Esophagus squamous epithelium (tissue), 5 donors: ENCODE measurements at places on chromosomes 6 and 20. TPM values are rescaled to one million over a fixed set of nuclear protein-coding genes. Genes with fewer than 3 reads are reported as not detected.

GRCh38 chr6:138570725-138571029, 71.4 kb upstream of the NHSL1 start:
- no peak for DNase-seq

DNA sequence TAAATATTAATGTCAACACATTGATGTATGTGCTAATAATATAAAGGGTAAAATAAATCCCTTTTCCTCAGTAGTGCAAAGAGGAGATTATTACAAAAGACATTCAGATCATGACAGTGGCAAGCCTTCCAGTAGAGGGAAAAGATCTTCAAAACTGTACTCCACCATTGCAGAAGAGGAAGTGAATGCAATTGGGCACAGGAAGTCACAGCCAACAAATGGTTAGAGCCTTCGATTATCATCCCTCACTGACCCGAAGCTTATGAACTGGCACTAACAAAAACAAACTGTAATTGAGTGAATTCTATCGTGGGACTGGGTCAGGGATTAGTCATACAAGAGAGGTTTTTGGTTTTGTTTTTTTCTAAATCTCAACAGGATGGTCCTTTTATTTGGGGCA, 39.3 kb upstream of the SCGN start:
- DNase-seq: no peak

The SIM1 gene
- total RNA-seq: not detected

DNA sequence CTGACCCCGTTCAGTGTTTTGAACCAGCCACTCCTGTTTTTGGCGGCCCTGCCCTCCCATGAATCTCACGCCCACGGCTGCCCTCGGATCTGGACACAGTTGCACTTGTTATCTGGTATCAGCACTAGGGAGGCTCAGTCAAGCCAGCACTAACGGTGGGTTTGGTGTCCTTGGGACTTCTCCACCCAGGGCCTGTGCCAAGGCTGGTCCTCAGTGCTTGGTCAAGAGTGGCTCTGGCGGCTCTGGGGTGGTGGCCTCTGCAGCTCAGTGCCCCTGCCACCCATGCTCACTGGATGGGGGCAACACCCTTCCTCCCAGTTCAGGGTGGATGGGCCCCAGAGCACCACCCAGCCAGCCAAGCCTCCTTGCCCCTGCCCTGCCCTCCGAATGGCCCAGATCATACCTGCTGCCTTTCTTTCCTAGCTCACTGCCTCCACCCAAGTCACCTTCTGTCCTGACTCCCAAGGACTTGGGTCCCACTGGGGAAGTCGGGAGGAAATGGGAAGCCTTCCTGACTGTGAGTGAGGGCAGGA, 54.7 kb downstream of the SSR1 start:
- no peak for DNase-seq

- no peak for DNase-seq
These were observed 73.3 kb upstream of the AGPAT4 start for GRCh38 chr6:161347125-161347524.

- no peak for DNase-seq
These were observed 85.8 kb upstream of the CCDC167 start for GRCh38 chr6:37585523-37585905.

DNA sequence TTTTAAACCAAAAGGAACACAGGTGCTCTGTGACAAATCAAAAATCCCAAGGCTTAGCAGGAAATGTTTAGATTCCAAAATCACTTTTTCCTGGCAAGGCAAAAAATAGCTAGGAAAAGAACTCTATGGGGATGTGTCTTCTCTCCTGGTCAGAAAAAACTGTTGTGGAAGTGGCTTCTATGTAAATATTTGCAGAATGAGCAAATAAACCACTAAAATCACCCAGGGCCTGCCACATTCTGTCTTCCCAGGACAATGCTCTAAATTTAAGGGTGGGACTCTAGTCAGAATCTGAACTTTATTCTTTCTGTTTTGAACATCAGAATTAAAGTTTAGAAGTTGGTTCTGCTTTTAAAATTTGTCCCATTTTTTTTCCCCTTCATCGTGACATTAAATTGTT, 29.3 kb downstream of the GCM1 start:
- DNase-seq: no peak

DNA sequence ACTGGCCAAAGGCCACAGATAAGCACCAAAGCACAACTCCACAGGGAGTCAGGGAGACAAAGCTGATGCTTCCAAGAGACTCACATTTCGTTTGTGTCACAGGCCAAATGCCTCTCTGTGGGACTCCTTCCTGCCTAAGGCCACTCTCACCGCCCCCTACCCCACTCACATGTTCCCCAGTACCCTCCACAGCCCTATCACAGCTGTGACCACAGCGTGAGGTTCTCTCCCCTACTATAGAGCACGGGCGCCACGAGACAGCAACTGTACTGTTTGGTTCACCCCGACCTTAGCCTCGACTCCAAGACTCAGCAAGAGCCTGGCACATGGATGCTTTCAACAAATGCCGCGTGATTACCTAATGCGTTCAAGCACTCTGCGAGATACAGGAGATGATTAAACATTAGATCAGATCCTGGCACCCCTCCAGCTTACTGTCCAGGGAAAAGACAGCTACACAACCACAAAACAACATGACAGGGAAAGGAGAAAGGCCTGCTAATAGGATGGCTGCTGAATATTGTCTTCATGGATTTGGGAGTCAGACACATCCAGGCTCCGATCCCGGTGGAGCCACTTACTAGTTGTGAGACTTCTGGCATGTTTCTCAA, 105.5 kb downstream of the AGPAT4 start:
- no peak for DNase-seq

GRCh38 chr6:133951881-133952814, 876 bp upstream of the TBPL1 start:
- no peak for DNase-seq

The HLA-DQB1 gene
- total RNA-seq: 9.3 TPM

The HLA-DOA gene
- 9.7 TPM for total RNA-seq

DNA sequence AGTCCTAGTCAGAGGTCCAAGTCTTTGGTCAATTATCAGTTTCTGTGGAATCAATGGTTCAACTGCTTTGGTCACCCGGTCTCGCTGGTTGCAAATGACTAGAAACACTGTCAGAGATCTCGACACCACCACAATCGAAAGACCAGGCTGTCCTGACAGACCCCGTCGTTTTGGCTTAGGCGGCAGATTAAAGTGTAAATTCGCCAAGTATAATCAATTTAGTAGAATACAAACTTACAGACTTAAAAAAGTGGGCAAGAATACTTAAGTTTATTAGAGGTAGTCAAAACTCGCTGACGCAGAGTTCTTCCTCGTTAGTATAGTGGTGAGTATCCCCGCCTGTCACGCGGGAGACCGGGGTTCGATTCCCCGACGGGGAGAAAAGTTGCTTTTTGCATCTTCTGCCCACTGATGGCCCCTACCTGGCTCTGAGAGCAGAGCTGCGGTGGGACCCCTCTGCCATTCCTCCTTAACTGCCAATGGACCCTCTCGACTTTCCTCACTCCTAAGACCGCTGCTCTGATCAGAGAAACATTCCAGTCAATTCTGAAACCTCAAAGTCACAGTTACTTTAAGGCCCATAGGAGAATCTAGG, 30.6 kb upstream of the ZNF184 start:
- DNase-seq: no peak

DNA sequence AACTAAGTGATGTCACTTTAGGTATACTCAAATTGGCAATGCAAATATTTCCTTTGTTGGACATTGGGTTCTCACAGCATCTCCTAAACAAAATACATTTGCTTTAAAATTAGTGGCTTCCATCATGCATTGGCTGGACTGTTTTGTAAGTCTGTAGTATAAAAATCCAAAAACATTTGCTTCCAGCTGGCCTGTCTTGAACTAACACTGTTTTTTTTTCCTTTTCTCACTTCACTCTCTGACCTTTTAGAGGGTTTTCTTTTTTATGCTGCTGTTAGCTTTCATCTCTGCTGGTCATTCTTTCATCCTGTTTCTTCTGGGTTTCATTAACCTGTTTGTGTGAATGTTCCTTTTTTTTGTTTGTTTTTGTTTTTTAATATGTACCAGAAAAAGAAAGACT, 121.7 kb upstream of the MLIP start:
- no peak for DNase-seq

GRCh38 chr6:121748376-121748775, 312.9 kb downstream of the GJA1 start:
- DNase-seq: no peak

The HAO1 gene
- not detected for total RNA-seq

The MRPS18A gene
- 57.4 TPM for total RNA-seq

The SLC17A3 gene
- total RNA-seq: not detected

- no peak for DNase-seq
These were observed at the start of gene OPRM1 for GRCh38 chr6:154039231-154039842. Gene OPRM1, plus strand, starts transcription at chr6:154039240. Its CDS starts 305 bp downstream, at chr6:154039545.

- peak; percentile 24 for DNase-seq
These were observed 19.2 kb downstream of the CAPN11 start for GRCh38 chr6:44177691-44178423.

The ARMC12 gene
- not detected for total RNA-seq

GRCh38 chr6:834866-835265, 141.9 kb upstream of the EXOC2 start:
- no peak for DNase-seq

GRCh38 chr6:108771421-108771820, 76.8 kb upstream of the ARMC2 start:
- DNase-seq: no peak

The ADGRF1 gene
- total RNA-seq: 51.8 TPM

- DNase-seq: no peak
These were observed 213.9 kb downstream of the UNC5CL start for GRCh38 chr6:40825102-40825501.

The GPR6 gene
- total RNA-seq: not detected

The UNC5CL gene
- total RNA-seq: 0.48 TPM

DNA sequence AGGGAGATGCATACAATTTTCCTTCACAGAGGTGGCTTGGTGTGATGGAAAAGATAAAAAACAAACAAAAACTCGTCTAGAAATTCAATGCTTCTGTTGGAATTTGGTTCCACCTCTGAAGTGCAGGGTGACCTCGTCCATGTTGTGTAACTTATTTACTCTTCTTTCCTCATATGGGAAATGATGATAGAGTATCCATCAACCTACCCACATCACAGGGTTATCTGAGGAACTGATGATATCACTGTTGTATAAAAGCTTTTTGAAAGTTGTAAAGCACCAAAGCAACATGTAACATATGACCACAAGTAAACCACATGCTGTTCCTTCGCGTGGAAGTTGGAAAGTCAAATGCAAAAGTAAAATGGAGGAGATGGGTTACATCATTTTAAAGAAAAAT, 212.0 kb upstream of the SGK1 start:
- DNase-seq: no peak

DNA sequence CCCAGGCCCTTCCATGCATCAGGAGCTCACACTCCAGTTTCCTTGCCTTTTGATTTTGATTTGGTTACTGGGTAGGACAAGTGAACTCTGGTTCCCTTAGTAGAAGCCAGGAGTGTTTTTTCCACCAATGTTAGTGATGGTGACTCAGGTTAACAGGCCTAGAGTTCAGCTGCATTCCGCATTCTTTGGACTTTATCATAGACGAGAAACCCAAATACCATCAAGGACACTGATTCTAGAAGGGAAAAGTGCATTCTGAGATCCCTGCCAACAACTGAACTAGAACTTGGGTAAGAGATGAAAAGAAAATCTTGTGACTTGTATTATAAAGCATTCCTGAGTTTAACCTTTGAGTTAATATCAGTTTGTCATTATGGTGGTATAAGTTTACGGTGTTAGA, 8.9 kb downstream of the GSS start:
- no peak for DNase-seq

DNA sequence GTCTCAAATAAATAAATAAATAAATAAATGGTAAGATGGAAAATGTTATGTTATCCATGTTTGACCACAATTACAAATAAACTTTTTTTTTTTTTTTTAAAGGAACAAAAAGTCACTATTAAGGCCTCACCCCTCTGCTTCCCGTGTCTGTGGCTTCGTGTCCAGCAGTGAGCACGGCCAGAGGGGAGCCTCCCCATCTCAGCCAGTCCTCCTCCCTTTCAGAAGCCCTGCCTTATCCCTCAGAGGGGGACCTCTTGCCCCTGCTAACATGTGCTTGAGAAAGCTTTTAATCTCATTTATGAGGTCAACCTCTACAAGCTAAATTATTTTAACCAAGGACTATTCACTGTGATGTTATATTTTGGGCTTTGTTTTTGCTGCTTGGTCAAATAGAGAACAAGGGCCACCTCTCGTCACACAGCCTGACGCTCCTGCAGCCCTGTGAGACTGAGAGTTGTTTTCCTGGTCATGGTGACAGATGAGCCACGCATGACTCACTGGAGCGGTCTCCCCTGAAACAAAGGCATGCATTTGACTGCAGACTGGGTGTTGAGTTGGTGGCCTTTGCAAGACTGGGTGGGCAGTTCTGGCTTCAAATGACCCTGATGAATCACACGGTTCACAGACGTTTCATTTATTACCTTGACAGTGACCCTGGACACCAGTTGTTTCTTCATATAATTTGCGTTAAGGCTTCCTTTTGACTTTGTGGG, 131.8 kb downstream of the TIAM2 start:
- no peak for DNase-seq

The BPI gene
- not detected for total RNA-seq

- no peak for DNase-seq
These were observed 116.8 kb upstream of the DST start for GRCh38 chr6:56759521-56759920.

The WFDC2 gene
- 0.99 TPM for total RNA-seq

The SLC22A16 gene
- total RNA-seq: not detected

- DNase-seq: no peak
These were observed 96.2 kb upstream of the VGLL2 start for GRCh38 chr6:117169064-117169665.

DNA sequence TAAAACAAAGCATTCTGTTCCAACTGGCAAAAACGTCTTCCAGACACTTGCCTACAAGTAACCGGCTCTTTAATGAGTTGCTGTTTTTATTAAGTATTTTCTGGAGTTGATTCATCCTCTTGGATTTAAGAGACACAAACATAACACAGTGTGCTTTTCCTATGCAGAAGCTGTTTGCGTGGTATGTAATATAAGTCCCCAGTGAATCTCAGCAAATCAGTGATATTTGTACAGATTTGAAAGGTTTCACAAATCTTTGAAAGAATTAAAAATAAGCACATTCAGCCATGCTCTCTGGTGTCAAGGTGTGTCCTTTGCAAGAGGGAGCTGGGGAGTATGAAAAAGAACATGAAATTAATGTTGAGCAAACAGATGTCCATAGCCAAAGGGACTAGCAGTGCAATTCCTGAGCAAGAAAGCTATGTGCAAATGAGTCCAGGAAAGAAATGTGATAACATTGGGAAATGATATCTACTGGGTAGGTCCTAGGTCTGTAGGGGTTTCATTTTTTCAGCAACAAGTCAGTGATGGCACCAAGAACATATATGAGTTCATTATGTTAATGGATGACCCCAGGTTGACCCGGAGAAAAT, 170.1 kb upstream of the PHACTR1 start:
- DNase-seq: no peak

DNA sequence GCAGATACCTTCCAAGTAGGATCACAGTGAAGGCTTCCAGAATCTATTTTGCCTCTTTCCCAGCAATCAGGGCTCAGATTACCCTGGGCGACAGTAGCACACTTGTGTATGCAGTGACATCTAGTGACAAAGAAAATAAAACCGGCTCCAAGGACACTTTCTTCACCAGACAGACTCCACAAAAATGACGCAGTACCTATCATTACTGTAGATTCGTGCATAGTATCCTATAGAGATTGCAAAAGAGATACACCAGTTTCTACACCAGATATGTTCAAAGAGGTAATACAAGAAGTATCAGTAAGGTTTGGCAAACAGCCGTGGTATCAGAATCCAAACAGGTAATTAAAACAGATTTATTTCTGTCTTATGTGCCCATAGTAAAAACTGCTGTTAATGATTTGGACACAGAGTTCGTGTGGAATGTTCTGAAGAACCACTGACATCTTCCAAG, 600.4 kb upstream of the JAG1 start:
- DNase-seq: no peak

The PTPRK gene
- 14.9 TPM for total RNA-seq

The C20orf141 gene
- not detected for total RNA-seq

- DNase-seq: no peak
These were observed 278.1 kb upstream of the SYNCRIP start for GRCh38 chr6:85920782-85921181.
